ENCODE measurements at places on chromosomes 7 and 10.
A peak's percentile ranks its signal among the peaks of the same experiment; 100 is the strongest.

DNA sequence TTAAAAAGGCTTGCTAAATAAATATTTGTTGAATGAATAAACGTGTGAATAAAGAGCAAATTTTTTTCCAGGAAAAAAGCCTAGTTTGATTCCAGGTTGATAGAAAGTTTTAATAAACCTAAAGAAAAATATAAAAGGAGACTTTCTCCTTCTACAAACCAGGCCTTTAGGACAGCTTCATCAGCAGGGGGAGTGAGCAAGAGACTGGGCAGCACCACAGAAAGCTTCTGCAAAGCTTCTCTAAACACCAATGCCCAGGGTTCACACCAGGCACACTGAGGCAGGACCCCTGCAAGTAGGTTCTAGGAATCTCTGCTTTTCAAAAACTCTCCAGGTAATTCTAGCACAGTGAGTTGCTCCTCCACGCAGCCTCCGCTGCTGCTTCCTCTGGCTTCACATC is 66.4 kb upstream of the SEC61G start:
- no peak for ATAC-seq

- peak; percentile 60 for ATAC-seq
These were observed 61.9 kb downstream of the SYPL1 start for GRCh38 chr7:106050002-106050745.

DNA sequence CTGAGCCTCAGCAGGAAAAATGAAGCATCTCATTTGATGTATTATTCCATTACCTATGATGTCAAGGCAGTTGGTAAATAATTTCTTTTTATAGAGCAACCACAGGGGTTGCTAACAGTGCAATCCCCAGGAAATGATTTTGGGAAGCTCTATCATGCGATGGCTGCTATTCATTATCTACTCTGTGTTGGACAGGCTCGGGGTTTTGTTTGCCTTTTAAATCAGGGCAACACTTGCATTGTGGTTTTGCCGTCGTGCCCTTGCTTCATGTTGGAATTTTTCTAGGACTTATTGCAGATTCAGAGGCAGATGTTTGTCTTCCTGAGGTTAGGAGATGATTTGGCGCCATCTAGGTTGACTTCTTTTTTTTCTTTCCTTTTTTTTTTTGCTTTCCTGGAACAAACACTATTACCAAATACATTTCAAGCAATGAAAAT is 128.4 kb downstream of the BICC1 start:
- ATAC-seq: no peak

DNA sequence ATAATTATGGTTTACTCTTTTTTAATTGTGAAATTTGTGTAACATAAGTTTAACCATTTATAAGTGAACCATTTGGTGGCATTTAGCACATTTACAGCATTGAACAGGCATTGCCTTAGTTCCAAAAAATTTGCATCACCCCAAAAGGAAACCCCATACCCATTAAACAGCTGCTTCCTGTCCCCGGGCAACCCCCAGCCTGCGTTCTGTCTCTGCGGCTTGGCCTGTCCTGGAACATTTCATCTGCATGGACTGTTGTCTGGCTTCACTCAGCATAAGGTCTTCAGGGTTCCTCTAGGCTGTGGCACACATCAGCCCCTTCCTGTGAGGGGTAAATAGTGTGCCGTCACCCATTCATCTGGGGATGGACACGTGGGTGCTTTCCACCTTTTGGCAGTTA is 6.9 kb downstream of the RET start:
- no peak for ATAC-seq

DNA sequence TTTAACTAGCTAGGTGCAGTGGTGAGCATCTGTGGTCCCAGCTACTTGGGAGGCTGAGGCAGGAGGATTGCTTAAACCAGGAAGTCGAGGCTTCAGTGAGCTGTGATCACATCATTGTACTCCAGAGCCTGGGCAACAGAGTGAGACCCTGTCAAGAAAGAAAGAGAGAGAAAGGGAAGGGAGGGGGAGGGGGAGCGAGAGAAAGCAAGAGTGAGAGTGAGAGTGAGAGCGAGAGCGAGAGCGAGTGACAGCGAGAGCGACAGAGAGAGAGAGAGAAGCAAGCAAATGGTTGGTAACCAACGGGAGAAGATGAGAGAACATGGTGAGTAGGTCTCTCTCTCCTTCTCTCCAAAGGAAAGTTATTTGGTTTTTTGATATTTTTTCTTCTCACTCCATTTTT is 69.8 kb upstream of the DGKI start:
- ATAC-seq: no peak

GRCh38 chr7:2930310-2931033 is 86.4 kb upstream of the GNA12 start:
- no peak for ATAC-seq

- no peak for ATAC-seq
These were observed 191.2 kb upstream of the SH2B2 start for GRCh38 chr7:102095321-102096011.

- no peak for ATAC-seq
These were observed 84.6 kb downstream of the ZMYND11 start for GRCh38 chr10:219731-220472.

DNA sequence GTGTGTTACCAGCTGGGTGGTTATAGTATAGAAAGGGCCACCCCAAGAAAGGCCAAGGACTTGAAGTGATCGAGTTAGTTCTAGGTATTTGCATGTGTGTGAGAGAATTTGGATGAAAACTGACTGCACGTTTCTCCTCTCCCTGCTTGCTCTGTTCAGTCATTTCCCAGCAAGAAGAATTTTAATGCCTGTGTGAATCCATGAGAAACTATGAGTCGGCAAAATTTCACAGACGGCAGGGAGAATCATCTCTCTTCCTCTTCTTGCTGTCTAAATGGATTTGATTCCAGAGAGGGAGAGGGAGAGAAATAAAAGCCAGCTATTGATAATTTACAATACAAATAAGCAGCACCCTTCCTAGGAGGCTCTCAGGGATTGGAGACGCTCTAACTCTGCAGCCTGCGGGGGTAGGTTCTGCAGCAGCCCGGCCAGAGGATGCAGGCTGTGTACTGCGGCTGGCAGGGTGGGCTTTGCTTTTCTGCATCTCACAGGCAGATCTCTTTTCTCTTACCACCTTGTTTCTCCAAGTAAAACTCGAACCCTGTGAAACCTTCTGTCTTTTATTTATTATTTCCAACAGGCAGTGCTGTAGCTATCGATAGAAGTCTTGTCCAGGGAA is 183.6 kb downstream of the TCF7L2 start:
- no peak for ATAC-seq

GRCh38 chr7:12322903-12323300 is 80.8 kb downstream of the VWDE start:
- no peak for ATAC-seq

- ATAC-seq: no peak
These were observed 136.2 kb downstream of the PRPF18 start for GRCh38 chr10:13722747-13723653.

DNA sequence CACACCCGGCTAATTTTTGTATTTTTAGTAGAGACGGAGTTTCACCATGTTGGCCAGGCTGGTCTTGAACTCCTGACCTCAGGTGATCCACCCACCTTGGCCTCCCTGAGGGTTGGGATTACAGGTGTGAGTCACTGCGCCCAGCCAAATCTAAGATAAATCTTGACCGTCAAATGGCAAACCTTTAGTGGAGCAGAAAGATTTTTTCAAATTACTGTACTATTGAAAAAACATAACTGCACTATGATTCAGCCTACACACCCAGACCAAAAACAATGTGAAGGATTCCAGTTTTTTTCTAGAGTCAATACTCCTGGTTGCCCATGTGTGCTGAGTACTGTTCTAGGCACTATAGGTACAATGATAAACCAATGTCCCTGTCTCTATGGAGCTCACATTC is 33.9 kb upstream of the SVIL start:
- ATAC-seq: no peak

DNA sequence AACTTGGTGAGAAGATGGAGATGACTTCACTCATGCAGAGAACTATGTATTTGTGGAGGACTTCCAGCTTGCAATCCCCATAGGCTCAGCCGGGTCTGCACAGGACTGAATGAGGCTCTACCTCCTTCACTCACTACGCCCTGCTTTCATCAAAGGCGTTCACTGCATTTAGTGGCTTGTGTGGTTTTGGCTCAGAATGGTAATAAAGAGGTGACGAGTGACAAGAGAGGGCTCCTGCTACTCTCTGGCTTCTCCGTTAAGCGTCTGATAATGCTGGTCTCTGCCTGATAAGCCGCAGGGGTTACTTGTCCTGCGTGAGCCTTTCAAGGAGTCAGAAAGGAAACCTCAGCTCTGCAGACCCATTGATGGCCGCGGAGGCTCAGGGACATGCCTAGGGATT is 343.4 kb downstream of the PRPF18 start:
- no peak for ATAC-seq

- no peak for ATAC-seq
These were observed 633.9 kb upstream of the MBL2 start for GRCh38 chr10:53406532-53406931.

DNA sequence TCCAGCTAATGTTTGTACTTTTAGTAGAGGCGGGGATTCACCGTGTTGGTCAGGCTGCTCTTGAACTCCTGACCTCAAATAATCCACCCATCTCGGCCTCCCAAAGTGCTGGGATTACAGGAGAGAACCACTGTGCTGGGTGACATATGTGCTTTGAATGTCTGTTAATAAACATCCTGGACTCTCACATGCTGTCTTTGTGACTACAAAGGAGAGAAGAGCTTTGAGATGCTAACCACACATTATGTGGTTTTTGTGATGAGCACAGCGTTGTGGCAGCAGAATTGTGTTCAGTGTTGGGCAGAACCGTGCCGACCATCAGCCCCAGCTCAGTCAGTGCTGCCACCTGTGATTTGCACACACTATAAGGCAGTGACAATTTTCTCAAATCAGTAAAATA is 500.1 kb upstream of the KLF6 start:
- ATAC-seq: no peak

GRCh38 chr7:88314061-88314491 is 7.4 kb upstream of the STEAP4 start:
- ATAC-seq: no peak

- no peak for ATAC-seq
These were observed 24.3 kb upstream of the EMX2 start for GRCh38 chr10:117518246-117518645.

DNA sequence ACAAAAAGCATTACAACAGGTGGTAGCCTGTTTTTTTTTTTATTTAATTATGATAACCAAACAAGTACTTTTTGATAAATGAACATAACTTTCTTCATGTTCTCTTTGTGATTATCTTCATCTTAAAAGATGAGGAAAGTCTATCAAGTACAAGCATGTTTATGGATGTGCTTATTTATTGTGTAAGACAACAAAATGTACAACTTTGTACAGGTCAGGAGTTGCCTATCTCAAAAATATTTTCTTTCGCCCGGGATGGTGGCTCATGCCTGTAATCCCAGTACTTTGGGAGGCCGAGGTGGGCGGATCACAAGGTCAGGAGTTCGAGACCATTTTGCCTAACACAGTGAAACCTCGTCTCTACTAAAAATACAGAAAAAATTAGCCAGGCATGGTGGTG is 17.0 kb downstream of the MPP7 start:
- no peak for ATAC-seq

GRCh38 chr10:123808906-123809305 is 82.7 kb downstream of the CPXM2 start:
- ATAC-seq: peak; percentile 65
